ENCODE measurements at places on chromosomes 5 and 9.
A peak's percentile ranks its signal among the peaks of the same experiment; 100 is the strongest.

DNA sequence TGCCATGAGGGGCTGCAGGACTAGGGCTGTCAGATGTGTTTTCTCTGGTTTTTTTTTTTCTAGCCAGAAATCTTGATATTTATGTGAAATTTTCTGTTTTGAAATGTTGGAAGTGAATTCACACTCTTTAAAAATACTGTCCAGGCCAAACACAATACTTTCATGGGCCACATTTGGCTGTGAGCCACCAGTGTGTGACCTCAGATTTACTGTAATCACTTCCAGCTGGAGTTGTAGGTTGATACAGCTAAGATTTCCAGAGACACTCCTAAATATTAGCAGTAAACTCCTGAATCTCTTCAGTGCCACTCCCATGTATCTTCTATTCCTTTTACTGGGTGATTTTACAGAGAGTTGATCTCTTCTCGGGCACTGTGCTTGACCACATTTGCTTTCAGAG lies 92.2 kb upstream of the CKMT2 start:
- no peak for DNase-seq

DNA sequence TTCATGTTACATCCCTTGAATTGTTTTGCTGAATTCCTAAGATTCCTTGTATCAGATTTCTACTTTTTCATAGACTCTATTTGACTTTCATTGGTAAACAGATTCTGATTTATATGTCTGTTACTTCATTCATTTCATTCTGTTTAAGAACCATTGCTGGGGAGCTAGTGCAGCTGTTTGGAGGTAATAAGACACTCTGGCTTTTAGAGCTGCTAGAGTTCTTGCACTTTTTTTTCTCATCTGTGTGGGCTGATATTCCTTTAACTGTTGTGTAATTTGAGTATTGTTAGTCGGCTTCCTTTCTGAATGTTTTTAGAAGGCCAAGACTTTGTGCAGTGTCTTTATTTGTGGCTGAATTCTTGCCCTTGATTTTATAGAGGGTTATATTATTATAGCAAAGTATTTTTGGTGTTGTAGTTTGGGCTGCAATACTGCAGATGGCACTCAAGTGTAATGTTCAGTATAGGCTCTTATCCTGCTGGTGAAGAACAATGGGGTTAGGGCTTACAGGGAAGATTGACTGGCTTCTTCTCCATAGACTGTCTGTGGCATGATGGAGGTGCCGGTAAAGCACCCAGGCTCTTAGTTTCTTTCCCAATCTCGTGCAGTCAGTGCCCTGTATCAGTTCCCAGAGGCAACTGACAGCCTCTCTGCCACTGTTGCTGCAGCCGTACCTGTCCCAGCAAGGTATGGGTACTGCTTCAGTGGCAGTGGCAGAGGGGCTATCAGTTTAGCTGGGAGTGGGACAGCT lies 162.2 kb downstream of the OXCT1 start:
- no peak for DNase-seq

- DNase-seq: no peak
Measured at GRCh38 chr5:160643616-160644240, 208.3 kb downstream of the ATP10B start.

DNA sequence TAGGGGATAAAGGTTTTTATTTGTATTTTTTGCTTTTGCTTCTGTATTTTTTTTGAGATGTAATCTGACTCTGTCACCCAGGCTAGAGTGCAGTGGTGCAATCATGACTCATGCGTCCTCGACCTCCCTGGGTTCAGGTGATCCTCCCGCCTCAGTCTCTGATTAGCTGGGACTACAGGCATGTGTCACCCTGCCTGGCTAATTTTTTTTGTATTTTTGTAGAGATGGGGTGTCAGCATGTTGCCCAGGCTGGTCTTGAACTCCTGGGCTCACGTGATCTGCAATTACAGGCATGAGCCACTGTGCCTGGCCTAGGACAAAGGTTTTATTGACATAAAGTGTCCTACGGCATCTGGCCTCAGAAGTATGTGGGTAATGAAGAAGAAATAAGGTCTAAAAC lies 297.1 kb upstream of the C9orf72 start:
- DNase-seq: no peak

- peak; percentile 98 for DNase-seq
Measured at GRCh38 chr9:136885950-136886578, at the start of gene TRAF2. Gene TRAF2, plus strand, starts transcription at chr9:136886516. Its CDS starts 12,225 bp downstream, at chr9:136898741.

DNA sequence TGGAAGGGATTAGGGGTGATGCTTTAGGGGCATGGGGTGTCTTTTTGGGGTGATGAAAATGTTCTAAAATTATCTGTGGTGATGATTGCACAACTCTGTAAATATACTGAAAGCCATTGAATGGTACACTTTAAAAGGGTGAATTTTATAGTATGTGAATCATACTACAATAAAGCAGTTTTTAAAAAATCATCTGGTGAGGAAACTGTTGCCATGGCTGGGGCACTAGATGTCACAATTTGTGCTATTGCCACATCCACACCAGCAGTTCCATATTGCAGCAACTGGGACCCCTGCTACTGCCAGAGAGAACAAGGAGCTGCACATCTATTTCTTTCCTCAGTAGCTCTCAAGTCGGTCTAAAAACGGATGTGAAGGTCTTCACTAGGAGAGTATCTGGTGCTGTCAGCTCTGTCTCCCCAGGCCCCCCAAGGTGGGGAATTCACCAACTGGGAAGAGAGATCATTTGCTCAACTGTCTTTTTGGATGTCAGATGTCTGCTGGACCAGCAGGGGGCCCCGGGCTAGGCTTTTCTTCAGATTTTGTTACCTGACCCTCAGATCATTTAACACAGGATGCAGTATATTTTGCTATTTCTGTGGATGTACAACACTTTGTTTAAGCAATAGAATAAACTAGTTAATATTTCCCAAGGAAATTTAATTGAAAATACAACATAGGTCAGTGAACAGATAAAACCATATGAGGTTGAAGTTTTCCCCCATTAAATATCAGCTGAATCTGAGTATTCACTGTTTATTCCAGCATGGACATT lies 13.2 kb downstream of the CMYA5 start:
- peak; percentile 39 for DNase-seq

DNA sequence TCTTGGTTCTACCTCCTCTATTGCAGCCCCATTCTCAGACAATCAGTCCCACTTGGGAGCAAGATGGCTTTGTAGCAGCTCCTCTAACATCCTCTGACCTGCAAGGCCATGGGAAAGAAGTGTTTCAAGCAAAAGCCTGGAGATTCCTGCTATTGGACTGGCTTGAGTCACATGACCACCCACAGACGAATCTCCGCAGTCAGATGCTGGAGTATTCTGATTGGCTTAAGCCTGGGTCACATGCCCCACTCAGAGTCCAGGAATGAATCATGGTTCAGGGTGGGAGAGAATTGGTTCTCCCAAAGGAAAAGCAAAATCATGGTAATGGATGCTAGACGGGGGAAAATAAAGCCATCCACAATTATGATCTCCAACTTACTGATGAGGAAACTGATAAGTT lies 22.6 kb upstream of the LMX1B start:
- no peak for DNase-seq
